ENCODE measurements at places on chromosomes 4 and X. TPM values are rescaled to one million over a fixed set of nuclear protein-coding genes. Genes with fewer than 3 reads are reported as not detected.
A peak's percentile ranks its signal among the peaks of the same experiment; 100 is the strongest.

Gene IL21
- total RNA-seq = not detected

Gene CCNQ
- 21.8 TPM for total RNA-seq

Gene BEX5
- 2.1 TPM for total RNA-seq

GRCh38 chr4:17309567-17310268 lies 202.2 kb downstream of the QDPR start:
- no peak for DNase-seq

GRCh38 chrX:12580548-12580947 lies 210.7 kb upstream of the PRPS2 start:
- no peak for DNase-seq

- no peak for DNase-seq
Measured at GRCh38 chrX:23246001-23246400, 88.6 kb upstream of the PTCHD1 start.

GRCh38 chr4:122772986-122773385 lies 40.5 kb downstream of the BBS12 start:
- DNase-seq = no peak

GRCh38 chr4:150117094-150117493 lies 38.8 kb downstream of the DCLK2 start:
- DNase-seq = no peak

Gene NXF3
- total RNA-seq = 0.47 TPM

GRCh38 chrX:100413229-100413628 lies 3.2 kb upstream of the PCDH19 start:
- no peak for DNase-seq

Gene SLC4A4
- total RNA-seq = 164 TPM

- DNase-seq = peak; percentile 79
Measured at GRCh38 chr4:48017108-48017571, 568 bp downstream of the NIPAL1 start.

Gene CT45A1
- not detected for total RNA-seq

DNA sequence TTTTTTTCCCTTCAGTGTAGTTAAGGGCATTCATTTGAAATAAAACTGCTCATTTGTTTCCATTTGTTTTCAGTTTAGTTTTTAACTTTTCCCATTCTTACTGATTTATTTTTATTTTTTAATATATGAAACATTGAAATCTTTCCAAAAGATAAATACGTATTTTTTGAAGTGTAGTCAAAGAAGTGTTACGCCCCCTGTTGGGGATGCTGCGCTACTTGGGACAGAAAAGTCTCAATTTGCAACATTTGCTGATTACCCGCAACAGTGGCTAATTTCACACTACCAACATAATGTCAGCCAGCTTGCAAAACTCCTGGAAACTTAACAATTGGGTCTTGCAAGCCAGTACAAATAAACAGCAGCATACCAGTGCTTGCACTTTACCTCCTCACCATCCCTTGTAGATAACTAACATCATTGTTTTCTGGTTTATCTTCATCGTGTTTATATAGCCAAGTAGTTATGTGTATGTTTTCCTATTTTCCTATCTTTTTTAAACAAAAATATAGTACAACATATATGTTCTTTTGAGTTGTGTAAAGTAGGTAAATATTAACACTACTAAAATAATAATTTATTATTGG lies 158.6 kb downstream of the STPG2 start:
- no peak for DNase-seq

DNA sequence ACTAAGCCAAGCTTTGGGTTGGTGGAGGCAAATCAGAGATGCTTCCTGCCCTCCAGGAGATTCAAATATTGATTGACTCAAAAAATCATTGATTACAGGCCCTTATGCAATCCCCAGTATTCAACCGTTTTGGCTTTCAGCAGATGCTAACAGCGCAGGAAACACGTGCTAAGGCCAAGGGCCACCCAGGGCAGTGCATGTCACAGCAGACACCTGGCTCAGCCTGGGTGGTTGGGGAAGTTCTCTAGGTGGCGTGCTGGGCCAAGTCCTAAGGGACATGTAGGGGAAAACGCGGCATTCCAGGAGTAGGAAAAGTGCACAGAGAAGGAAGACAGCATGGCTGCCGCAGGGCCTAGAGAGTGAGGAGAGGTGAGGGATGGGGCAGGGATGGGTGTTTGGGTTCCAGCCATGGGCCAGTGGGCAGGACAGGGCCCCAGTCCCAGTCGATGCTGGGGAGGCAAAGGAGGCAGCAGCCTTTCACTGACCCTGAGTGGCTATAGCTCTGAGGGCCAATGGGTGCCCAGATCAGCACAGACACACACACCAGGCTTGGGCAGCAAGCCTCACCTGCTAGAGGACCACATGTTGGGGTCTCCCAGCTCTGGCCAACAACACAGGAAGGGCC lies 239.1 kb downstream of the EVC2 start:
- DNase-seq = no peak

Gene PDE6B
- total RNA-seq = 1.3 TPM

Gene SMIM10
- 0.85 TPM for total RNA-seq

Data from left colon (tissue), 2 donors.